ENCODE measurements at places on chromosomes 6 and 20.

- no peak for DNase-seq
These were observed 450.0 kb upstream of the POU3F2 start for GRCh38 chr6:98384334-98384733.

DNA sequence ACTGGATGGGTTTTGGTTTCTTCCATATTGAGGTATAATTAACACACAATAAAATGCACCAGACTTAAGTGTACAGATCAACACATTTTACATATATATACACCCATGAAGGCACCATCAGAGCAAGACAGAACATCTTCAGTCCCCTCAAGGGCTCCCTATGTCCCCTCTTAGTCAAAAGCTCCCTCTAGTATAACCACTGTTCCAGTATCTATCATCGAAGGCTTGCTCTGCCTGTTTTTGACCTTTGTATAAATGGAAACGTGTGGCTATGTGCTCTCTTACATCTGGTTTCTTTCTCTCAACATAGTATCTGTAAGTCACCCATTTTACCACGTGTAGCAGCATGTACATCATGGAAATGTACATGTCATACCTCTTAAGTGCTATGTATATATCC is 66.5 kb downstream of the BANF2 start:
- no peak for DNase-seq

DNA sequence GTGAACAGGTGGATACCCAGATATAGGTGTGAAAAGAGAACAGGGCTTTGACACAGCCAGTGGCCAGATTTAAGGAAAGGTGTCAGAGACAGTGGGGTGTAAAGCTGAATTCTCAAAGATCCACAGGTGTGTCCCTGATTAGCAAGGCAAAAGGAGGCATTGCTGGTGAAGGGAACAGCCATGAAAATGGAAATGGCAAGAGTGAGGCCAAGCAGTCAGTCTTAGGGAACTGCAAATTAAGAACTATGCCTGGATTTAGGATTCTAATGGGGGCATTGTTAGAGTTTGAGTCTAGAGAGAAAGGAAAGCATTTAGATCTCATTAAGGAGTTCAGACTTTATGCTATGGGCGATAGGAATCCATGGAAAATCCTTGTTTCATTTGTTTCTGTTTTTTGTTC is 789.2 kb downstream of the MAFB start:
- no peak for DNase-seq

DNA sequence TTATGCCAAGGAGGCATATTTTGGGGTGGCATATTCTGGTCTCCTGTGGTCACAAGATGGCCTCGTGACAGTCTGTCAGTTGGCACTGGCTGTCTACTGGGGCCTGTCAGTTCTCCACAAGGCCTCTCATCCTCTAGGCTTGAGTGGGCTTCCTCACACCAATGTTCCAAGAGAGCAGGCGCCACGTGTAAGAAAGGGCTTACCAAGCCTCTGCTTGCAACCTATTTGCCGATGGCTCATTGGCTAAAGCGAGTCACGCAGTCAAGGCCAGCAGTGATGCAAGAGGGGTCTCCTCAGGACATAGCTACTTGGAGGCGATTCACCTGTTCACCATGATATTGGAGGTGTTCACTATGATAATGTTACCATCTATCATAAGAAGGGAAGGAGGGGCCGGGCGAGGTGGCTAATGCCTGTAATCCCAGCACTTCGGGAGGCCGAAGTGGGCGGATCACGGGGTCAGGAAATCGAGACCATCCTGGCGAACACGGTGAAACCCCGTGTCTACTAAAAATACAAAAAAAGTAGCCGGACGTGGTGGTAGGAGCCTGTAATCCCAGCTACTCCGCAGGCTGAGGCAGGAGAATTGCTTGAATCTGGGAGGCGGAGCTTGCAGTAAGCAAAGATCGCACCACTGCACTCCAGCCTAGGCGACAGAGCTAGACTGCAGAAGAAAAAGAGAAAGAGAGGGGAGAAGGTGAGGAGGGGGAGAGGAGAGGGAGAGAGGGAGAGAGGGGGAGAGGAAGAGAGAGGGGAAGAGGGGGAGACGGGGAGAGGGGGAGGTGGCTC is 35.3 kb downstream of the C6orf52 start:
- DNase-seq, result no peak

DNA sequence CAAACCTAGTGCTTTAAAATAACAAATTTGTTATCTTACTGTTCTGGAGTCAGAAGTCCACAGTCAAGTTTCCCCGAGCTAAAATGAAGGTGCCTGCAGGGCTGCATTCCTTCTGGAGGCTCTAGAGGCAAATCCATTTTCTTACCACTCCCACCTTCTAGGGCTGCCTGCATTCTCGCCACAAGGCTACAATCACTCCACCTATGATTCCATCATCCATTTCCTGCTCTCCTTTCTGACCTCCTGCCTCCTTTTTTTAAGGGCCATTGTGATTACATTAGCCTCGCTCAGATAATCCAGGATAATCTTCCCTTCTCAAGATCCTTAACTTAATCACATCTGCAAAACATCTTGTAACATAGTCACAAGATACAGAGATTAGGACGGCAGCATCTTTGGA is 42.4 kb upstream of the SIRT5 start:
- DNase-seq, result no peak

DNA sequence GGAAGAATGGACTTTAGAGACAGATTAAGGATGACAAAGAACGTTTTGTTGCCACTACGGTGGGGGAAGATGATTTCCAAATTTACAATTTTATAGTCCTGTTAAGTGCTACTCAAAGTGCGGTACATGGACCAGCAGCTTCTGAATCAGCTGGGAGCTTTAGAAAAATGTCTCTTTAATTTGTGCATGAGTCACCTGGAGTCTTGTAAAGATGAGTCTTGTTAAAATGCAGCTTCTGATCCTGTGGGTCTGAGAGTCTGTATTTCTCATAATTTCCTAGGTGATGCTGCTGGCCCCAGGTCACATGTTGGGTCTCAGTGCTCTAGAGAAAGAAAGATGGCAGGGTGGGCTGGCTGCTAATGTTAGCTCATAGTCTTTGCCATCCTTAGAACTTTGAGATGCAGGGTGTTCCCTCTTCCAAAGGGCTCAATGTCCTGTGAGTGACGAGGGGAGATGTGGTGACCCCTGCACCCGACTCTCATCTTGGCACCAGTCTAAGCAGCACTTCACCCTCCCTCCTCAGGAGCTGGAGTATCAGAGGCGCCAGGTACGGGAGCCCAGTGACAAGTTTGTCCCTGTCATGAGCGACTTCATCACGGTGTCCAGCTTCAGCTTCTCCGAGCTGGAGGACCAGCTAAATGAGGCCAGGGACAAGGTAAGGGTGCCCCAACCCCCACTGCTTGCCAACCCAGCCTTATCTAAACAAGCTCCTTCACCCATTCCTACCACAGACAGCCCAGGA is 34.5 kb downstream of the MOCS1 start:
- DNase-seq, result no peak

GRCh38 chr6:139473231-139473701 is 98.8 kb upstream of the CITED2 start:
- no peak for DNase-seq

DNA sequence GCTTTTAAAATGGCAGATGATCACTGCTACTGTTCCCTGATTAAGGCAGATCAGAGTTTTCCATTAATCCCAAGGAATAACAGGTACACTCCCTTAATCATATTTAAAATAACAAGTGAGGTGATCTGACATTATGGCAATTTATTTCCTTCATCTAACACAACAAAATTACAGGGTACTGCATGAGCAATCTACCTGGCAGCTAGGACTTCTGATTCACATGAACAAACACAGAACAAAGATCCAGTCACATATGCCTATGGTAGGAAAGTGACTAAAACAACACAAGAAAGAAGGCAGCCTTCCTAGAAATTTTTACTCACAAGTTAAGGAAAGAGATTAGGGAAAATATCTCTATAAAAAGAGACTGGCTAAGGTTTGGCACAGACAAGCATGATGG is 33.2 kb downstream of the MAP7 start:
- no peak for DNase-seq

GRCh38 chr6:144259986-144260385 is 25.1 kb upstream of the UTRN start:
- no peak for DNase-seq

- DNase-seq, result no peak
These were observed 176.3 kb downstream of the KCNQ5 start for GRCh38 chr6:72798196-72798595.

DNA sequence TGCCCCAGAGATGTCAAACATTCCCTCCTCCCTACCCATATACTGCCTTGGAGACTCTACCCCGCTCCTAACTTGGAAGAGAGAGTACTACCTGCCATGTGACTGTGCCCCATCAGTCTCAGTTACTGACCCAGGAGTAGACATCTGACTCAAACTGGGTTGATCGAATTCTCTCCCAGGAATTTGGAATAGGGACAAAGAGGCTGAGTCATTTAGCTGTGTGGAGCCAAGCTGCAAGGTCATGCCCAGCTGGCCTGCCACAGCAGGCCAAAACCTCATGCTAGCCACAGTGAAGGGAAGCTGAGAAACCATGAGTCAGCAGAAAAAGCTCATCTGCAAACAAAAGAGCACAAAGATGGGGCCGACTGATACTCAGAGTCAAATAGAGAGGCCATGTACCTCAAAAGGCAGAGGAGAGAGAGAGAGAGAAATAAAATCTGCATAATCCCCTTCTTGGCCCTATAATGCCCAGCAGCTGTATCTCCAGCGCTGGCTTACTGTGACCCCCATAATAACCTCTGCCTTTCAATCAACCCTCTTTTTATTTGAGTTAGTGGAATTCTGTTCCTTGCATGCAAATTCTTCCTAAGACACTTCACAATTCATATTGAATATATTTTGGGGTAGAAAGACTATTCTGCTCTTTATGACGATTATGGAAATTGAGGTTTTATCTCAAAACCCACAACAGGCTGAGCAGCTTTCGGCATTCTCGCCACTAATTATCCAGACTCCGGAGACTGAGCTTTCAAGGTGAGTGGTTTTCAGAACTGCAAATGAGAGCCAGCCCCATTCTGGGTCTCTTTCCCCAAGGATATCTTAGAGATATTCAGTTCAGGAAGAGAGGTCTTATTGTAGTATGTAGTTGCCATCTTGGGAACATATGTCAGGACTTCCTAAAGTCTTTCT is 21.4 kb upstream of the AKIRIN2 start:
- DNase-seq, result no peak

DNA sequence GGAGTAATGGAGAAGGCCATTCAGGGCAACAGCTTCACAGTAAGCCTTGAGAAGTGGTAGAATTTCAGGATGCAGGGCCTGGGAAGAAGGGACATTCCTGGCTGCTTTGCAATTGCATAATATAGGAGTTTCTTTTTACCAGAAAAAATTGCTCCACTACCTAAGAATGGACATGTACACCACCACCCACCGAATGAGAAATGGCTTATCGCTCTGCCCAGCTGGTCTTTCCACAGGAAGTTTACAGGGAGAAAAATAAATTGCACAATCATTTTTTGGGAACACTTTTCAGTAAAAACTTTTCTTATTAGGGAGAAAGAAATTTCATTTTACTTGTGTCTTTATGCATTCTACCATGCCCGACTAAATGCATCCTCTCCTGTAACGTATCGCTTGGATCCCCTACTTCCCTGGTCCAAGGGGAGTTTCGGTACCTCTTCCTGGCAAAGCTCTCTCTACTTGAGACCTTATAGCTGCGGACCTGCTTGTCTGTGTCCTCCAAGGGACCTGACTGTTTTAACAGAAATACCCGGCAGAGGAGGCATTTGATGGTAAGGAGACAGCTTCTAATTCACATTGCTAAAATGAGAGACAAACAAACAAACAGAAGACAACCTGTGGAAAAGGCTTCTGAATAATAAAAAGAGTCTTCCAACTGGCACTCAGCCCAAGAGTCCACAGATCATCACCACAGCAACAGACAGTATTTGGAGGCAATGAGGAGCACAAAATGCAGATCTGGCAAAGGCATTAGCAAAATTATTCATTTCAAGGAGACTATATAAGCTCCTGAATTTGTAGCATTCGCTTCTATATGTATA is 54.2 kb downstream of the MAP3K5 start:
- DNase-seq, result no peak

DNA sequence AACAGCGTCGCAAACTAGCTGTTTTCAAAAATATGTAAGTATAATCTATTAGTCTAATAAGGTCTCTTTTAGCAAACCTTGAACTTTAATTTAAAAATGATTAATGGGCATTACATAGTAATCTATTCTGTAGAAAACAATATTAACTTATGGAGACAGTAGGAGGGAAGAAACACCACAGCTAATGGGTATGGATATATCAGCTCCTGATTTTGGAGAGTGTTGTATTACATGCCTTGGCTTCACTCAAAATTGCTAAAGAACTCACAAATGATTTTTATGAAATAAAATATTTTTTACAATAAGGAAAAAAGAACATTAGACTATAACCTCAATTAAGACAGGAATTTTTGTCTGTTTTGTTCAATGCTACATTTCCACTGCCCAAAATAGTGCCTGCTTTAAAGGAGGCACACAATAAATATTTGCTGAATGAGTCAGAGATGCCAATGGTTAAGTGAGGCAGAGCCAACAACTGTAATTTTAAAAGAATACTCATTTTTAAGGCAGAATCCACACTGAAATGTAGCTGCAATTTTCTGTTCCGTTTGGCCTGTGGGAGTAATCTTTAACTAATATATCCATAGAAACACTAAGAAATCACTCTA is 15.7 kb downstream of the ATG5 start:
- DNase-seq, result no peak

DNA sequence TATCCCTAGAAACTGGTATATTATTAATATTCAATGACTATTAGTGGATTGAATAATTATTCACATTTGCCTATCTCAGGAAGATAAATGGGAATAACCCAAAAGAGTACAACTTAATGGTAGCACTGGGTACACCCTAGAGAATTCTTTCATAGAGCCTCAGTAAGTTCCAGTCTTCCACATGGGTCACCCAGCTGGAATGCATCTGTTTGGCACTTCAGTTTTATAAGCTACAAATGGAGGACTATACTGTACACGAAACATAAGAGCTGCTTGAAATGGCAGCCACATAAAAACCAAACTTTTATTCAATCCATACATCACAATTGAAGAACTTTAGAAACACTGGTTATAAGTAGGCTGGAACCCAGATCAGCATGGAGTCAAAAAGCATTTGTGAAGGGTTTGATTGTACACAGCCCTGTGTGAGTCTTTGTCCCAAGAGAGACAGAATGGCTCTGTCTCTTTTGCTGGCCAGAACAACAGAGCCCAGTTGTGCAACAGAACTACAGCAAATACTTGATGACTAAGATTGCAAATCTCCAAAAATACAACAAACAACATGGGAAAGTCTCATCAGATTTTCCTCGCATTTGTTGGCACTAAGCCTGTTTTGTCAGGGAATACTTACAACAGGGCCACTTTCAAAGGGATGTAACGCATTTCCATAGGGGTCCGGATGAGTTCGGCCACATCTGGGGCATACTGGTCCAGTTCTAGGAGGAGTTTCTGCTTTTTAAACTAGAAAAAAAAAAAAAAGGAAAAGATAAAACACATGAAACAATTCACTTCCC is 39.5 kb downstream of the PIGU start:
- no peak for DNase-seq

DNA sequence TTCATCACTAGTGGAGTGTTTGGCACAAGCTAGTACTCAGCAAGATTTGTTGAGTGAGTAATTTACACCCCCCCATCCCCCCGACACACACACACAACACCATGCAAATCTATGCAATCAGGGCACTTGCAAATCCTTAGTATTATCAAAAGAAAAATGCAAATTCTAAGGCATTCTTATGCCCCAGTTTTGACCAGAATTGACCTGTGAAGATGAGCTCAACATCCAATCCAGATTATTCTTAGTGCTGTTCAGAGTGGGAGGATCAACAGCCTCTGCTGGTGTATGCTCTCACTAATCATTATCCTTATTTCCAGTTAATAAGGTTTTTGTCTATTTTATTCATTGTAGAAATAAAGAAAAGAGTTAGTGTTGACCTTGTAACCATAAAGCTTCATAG is 185.4 kb downstream of the PLCB1 start:
- no peak for DNase-seq

- DNase-seq, result no peak
These were observed 17.2 kb downstream of the ZBTB2 start for GRCh38 chr6:151374036-151374683.
